ENCODE measurements at places on chromosomes 4 and X.

GRCh38 chrX:108453841-108454240 is 14.2 kb downstream of the COL4A5 start:
- no peak for DNase-seq

- DNase-seq: no peak
These were observed 435.2 kb upstream of the CTSO start for GRCh38 chr4:156388826-156389225.

- no peak for DNase-seq
These were observed 112.6 kb upstream of the TBL1X start for GRCh38 chrX:9352243-9352642.

DNA sequence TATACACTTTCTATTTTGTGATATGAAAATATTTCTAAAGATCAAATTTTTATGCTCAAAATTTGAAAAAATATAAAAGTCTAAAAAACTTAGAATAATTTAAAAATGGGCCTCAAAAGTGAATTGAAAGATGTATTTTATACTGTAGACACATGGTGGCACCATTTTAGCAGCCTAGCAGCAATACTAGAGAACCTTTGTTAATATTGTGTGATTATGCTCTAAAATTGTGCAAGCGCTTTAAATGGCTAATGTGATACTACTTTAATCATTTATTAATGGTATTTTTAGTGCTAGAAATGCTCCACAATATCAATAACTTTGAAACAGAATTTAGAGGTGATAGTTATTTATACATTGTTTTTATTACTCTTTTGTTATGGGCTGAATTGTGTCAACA is 3.7 kb upstream of the GUF1 start:
- no peak for DNase-seq

DNA sequence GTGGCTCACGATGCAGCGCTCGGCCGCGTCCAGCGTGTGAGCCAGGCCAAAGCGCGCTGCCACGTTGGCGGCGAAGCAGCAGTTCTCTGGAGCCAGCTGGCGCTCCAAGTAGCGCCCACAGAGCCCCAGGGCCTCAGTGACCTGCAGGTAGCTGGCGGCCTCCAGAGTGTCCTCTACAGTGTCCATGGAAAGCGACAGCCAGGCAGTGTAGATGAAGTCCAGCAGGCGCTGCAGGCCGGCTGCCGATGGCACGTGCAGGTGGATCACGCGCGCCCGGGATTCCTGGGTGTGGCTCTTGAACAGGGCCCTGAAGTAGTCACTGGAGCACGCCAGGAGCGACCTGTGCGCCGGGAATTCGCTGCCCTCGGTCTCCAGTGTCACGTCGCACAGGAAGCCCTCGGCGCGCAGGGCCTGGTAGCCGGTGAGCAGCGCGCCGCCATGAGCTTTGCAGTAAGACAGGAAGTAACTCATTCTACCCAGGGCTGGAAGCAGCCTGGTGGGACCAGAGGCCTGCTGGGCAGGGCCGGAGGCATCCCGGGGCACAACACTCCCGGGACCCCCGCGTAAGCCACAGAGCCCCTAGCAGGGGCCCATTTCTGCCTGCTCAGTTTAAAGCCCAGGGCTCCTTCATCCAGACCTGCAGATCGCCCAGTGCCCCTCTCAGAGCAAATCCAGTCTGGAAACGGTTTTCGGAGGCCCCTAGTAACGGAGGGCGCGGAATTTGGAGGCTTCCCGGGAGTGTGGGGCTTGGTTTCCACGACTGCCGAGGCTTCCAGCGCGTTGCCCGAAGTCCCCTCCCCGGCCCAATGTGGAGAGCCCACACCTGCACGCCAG is 595 bp downstream of the KLHL34 start:
- DNase-seq: no peak

- DNase-seq: no peak
These were observed 568.2 kb downstream of the CCSER1 start for GRCh38 chr4:90695411-90695810.

DNA sequence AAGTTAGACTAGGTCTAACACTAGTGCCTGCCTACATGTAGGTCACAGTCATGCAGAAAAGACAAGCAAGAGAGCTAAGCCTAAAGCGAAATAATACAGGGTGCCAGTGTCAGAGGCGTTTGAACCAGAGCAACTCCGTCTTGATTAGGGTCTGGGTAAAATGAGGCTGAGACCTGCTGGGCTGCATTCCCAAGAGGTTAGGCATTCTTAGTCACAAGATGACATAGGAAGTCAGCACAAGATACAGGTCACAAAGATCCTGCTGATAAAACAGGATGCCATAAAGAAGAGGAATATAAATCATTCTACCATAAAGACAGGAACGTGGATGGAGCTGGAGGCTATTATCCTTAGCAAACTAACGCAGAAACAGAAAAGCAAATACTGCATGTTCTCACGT is 120.9 kb downstream of the BEND2 start:
- no peak for DNase-seq

GRCh38 chr4:67884701-67885100 is 899 bp upstream of the TMPRSS11D start:
- DNase-seq: no peak

DNA sequence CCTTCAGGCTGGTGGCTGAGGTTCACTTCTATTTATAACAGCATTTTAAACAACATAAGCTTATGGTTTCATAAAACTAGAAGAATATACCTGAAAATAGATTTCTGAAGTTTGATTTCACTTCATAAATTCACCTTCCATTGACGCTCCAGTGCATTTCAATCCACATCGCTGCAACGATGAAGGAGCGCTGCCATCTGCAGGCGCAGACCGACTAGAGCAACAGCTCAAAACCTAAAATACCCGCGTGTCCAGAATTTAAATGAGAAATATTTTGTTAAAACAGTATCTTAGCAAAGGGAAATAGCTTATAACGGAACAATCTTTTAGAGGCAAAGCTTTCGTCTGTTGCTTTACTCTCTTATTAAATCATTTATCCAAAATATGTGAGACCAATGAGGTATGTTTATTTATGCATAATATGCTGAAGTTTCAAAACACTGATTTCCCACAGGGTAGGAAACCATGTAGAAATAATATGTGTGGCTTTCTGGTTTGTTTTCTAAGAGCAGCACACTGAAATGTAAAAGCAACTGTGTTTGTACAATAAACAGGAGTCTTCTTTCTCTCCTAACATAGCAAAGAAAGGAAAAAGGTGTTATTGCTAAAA is 816.4 kb upstream of the FRG1 start:
- no peak for DNase-seq

DNA sequence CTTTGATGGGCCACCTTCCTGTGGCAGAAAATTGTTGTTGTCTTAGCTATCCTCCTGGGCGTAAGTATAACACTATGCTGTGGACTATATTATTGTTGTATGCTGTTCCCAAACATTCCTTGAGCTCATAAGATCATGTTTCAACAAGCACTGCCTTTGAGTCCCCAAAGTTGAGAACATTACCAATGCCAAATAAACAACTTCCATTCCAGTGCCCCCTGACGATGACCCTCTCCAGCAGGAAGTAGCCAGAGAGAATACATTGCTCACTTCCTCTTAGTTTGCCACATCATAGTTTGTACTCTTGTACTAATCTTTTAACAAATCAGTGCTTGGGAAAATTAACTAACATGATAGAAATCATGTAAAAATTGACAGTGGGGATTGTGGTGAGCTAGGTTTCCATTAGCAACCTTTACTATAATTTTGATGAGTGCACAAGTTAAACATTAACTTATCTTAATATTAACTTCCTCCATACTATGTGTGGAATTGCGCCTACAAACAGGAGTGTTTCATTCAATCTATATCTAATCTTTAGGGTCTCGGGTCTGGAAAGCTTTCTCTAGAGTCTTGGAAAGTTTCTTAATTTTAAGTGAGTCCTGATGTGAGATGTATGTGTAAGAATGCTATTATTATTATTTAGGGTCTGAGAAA is 20.3 kb upstream of the DHX15 start:
- DNase-seq: no peak

DNA sequence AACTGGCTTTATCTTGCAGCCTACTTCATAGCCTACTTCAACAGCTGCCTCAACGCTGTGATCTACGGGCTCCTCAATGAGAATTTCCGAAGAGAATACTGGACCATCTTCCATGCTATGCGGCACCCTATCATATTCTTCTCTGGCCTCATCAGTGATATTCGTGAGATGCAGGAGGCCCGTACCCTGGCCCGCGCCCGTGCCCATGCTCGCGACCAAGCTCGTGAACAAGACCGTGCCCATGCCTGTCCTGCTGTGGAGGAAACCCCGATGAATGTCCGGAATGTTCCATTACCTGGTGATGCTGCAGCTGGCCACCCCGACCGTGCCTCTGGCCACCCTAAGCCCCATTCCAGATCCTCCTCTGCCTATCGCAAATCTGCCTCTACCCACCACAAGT is 4.0 kb downstream of the GPR50 start:
- DNase-seq: no peak

DNA sequence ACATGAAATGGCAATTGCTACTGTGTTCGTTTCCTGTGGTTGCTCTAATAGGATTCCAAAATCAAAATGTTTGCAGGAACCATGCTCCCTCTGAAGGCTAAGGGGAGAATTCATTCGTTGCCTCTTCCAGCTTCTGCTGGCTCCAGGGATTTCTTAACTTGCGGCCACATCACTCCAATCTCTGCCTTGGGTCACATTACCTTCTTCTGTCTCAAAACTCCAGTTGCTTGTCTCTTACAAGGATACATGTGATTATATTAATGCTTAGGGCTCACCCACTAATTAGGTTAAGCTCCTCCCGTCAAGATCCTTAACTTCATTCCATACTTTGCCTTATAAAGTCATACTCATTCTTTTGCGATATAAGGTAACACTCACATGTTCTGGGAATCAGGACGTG is 208.4 kb downstream of the RBM46 start:
- no peak for DNase-seq

DNA sequence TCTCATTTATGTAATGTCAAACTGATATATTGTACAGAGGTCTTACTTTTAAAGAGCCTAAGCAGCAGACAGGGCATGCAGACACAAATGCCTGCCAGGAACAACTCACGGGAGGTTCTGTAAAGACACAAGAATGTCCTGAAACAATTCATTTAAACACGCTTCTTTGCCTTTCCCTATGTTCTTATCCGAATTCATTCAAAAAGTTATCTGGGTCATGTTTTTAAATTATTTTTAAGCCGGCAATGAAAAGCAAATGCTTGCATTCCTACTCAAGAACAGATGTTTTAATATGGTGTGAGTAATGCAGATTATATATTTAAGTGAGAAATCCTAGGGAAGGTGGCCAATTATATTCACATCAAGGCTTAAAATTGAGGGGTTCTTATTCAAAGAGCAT is 192.6 kb downstream of the PDGFC start:
- DNase-seq: no peak

DNA sequence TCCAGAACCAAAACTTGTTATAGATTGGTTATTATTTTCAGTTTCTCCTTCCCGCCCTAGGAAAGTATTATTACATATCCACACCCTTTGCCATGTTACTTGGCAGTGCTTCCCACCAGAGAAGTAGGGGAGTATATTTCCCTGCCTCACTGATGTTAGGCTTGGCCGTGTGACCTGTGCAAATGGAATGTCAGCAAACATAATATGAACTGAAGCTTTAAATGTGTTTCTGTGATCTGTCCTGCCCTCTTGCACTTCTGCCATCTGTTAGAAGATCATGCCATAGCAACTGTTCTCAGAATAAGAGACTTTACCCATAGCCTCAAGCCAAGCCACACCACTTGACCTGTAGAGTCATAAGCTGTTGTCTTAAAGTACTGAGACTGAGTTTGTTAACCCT is 36.7 kb upstream of the NEUROG2 start:
- no peak for DNase-seq

- no peak for DNase-seq
These were observed 470.9 kb upstream of the ADGRL3 start for GRCh38 chr4:60729194-60729593.

DNA sequence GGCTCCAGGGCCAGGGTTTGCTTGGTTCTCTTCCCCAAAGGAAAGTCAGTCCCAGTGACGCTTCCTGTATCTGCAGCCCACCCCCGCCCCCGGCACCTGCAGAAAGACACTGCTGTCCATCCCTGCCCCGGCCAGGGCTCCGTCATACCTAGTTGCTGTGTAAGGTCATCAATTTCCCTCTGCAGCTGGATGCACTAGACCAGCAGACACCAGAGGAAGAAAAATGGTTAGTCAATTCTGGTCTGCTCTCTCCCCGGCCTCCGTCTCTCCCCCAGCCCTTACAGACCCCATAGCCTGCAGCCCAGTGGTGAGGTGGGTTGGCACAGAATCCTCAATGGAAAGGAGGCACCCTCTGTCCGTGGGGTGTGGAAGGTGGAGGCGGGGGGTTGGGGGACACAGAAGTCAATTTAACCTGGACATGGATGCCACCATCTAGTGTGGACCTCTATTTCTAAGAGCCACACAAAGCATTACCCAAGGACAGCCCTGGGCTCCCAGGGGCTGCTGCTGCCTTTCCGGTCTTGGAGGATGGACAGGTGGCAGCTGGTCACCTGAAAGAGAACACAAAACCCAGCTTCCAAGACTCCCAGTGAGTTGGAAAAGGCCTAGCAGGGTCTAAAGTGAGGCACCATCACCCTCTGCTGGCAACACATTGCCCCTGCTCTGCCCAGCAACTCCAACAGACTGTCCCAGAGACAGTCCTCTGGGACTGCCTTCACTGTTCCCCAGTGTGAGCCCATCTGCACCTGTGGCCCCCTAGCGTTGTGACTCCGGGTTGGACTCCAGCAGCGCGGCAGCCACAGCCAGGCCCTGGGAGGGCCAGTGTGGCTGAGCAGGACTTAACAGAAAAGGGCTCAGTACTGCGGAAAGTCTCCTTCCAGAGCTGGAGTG is 40.2 kb upstream of the NHSL2 start:
- no peak for DNase-seq

GRCh38 chr4:41281038-41281634 is 24.4 kb downstream of the UCHL1 start:
- no peak for DNase-seq

- no peak for DNase-seq
These were observed 252.9 kb upstream of the KLF3 start for GRCh38 chr4:38411092-38411491.

GRCh38 chrX:132171478-132171877 is 43.7 kb upstream of the FRMD7 start:
- DNase-seq: no peak

- no peak for DNase-seq
These were observed 33.4 kb upstream of the PHKA2 start for GRCh38 chrX:19017271-19017670.

- DNase-seq: no peak
These were observed 55.1 kb downstream of the SH3RF1 start for GRCh38 chr4:169215656-169216055.

DNA sequence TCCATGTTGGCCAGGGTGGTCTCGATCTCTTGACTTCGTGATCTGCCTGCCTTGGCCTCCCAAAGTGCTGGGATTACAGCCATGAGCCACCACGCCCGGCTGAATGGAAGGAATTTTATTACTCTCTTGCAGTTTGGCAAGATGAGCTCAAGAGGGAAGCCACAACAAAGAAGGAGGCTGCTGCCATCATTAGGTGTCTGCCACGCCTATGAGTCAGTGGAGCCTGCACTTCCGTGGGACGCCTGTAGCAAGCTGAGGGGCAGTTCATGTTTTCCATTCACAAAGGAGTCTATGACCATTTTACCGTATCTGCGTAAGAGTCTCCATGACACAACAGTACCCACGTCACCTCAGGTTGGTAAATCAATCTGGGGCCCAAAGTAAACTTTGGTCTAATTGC is 51.2 kb upstream of the CHRNA9 start:
- DNase-seq: peak; percentile 80

Measured in activated CD4-positive, alpha-beta T cell treated with anti-CD3 and anti-CD28 coated beads, Interleukin-2, amount 50 U/mL, for 1 hour (primary cell).